Activated CD4-positive, alpha-beta T cell treated with anti-CD3 and anti-CD28 coated beads for 24 hours (primary cell): ENCODE measurements at places on chromosomes 16 and 17.
A peak's percentile ranks its signal among the peaks of the same experiment; 100 is the strongest.

- no peak for DNase-seq
Measured at GRCh38 chr16:68022278-68022727, 729 bp downstream of the DDX28 start.

DNA sequence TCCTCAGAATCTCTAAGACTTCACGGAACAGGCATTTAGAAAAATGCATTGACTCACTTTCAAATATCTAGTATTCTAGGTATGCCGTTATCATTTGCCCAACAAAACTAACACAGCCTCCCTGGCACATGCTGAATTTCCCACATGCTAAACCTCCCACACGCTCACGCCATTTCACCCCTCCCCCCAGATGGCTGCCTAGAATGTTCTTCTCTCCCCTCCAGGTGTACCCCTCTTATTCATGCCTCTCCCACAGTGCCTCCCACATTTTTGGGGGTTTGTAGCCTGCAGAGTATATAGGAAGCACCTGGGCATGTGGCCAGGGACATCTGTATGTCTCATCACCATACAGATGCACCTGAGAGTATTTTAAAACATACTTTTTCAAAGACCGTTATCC, 38.2 kb upstream of the ICAM2 start:
- DNase-seq, result no peak

- no peak for DNase-seq
Measured at GRCh38 chr17:21100636-21101035, 26.1 kb upstream of the DHRS7B start.

DNA sequence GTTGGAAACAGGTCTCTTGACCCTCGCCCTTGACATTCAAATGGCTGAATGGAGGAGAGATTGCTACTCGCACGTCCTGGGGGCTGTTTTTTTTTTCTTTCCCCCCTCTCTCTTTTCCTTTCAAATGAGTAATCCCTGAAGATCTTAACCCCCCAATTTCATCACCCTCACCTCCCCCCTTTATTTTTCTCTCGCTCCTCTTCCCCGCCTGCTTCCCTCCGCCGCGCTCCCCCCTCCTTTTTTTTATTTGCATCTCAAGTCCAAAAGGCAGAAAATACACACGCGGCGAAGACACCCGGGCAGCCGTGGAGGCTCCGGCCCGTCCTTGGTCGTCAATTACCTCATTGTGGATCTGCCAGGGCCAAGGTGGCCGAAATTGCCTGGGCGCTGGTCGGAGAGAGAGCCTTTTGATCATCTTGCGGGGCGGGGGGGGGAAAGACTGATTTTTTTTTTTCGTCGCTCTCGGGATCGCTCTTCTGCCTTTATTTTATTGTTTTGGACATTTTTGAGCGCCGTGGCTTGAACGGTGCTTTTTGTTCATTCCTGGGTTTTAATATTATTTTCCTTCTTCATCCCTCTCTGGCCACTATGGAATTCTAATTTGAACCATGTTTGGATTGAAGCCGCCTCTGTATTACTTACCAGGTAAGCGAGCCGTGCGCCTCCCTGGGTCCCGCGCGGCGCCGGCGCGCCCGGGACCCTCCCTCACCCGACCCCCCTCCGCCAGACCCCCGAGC, 57.2 kb upstream of the GSE1 start:
- DNase-seq, result no peak

- no peak for DNase-seq
Measured at GRCh38 chr17:859824-860195, 77.7 kb downstream of the MRM3 start.

DNA sequence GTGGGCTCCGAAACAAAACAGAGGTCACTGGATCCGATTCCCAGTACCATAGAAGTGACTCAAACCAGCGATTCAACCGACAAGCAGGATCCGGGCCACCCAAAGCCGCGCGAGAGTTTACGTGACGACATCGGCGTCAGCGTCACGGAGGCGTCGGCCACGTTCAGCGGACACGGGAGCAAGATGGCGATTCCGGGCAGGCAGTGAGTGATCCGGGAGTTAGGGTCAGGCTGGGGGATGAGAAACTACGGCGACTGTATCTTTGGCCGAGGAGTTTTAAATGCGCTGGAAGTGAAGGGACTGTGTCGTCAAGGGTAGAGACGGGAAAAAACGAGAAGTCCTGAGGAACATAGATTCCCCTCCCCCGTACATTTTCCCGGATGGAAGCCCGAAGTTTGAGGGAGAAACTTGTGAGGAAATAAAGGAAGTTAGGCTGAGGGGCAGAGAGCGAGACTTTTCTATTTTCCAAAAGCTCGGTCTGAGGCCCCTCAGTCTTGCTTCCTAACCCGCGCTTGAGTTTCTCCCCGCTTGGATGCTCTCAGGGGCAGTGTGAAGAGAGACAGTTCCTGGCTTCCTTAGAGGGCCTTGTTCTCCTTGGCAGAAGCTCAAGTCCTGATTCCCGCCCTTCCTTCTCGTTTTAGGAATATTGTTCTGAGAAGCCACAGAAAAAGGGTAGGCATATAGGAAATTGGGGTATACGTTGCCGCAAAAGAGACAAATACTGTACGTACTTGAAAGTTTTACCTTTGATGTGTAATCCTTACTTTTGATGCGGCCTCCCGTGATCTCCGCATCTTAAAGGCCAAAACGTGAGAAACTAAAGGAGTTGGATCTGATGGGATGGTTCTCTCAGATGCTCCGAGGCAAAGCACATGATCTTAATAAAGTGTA, at the start of gene NSRP1:
NSRP1 (plus strand) TSS at position 156 of the 891 bp plus-strand sequence; CDS start at position 184, 28 bp downstream.
- DNase-seq, result peak; percentile 80

DNA sequence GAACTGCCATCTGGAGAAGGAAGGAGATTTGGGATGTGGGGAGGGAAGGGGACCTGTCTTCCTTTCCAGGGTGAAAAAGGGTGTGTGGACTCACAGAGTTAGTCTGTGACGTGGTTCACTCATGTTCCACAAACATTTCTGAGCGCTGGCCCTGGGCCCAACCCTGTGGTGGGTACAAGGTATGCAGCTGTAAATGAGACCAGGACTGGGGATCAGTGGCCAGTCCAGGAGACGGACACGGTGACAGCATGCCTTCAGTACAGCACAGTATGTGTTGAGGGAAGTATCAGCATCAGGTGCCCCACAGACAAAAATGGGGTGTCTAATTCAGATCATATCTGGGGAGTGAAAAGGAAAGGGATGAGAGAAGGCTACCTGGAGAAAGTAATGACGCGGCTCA, 5.5 kb upstream of the EPX start:
- DNase-seq, result no peak

DNA sequence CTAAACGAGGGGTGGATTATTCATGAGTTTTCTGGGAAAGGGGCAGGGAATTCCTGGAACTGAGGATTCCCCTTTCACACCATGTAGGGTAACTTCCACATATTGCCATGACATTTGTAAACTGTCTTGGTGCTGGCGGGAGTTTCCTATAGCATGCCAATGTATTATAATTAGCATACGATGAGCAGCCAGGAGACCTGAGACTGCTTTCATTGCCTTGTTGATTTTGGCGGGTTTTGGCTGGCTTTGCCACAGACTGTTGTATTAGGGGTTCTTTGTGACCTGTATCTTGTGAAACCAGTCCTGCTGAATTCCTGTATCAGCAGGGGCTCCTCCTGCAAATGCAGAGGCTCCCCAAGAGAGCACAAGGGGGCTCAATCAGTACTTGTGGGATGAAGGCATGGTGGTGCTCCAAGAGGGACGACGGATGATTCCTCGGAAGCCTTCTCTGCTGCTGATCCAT, 104.4 kb upstream of the CACNG5 start:
- DNase-seq, result no peak

GRCh38 chr16:65409510-65409909, 287.6 kb upstream of the CDH11 start:
- no peak for DNase-seq

GRCh38 chr16:49130397-49130796, 151.2 kb downstream of the CBLN1 start:
- no peak for DNase-seq

- DNase-seq, result no peak
Measured at GRCh38 chr17:39195568-39196160, 1.8 kb downstream of the CACNB1 start.

DNA sequence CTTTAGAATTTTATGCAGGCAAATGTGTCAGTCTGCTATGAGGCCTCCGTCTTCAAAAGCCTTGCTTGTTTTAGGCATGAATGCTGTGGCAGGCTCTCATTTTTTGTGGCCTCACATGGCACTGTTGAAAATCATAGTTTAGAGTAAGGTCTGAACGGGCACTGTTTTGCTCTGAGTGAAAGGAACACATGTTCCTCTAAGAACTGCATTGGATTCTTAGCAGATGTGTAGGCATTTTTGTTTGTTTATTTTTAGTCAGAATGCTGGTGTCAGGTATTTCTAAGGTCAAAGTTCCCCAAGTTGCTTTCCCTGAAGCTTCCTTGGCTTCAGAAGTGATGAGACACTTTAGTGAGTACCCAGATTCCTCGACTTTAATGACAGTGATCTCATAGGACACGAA, 173.7 kb downstream of the HS3ST3B1 start:
- no peak for DNase-seq

DNA sequence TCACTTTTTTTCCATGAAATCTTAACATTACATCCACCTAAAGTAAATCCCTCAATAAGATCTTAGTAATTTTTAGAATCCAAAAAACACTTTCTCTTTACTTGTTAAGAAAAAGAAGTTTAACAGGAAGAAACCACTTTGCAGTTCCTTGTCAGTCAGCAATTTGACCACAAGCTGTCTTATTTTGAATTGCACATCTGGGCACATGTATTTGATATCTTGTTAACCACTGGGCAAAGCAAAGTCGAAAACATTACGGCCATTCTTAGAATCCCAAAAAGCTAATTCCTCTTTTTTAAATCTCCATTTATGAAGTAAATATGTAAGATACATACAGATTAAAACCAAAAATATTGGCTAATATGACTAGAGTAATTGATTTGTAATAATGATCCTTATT, 1.1 kb downstream of the ABCA10 start:
- no peak for DNase-seq

DNA sequence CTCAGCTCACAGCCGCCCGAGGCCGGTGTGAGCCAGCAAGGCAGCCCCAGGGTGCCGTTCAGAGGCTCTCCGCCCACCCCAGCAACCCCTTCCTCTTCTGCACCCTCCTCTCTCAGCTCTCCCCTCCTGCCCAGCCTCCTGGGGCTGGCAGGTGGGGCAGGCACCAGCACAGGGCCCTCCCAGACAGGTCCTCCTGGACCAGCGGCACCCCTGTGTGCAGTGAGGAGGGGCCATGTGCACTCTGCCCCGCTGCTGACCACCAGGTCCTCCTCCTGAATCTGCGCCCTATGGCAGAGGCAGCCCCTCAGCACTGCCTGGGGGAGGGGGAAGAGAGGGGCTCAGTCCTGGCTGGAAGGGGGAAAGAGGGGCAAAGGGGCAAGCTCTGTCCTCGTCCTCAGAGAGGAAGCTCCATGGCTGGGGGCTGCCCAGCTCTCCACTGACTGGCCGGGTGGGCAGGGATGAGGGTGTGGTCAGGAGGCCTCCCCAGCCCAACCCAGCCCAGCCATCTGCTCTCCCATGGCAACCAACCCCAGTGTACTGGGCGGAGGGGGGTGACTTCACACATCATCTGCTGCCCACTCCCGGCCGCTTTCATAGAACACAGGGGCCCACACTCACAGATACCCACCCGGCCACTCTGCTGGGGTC, 5.4 kb upstream of the BCAR1 start:
- no peak for DNase-seq

DNA sequence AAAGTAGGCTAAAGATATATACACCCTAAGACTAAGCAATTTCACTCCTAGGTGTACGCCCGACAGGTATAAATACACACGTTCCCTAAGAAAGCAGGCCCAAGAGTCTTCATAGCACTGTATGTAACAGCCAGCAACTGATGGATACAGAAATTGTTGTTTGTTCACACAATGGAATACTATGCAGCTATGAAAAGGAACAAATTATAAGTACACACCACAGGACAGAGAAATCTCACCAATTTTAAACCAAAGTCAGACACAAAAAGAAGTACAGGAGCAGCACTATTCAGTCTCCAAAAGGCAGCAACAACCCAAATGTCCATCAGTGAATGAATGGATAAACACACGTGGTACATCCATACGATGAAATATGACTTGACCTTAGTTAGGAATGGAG, 106.1 kb downstream of the LITAF start:
- DNase-seq, result no peak

DNA sequence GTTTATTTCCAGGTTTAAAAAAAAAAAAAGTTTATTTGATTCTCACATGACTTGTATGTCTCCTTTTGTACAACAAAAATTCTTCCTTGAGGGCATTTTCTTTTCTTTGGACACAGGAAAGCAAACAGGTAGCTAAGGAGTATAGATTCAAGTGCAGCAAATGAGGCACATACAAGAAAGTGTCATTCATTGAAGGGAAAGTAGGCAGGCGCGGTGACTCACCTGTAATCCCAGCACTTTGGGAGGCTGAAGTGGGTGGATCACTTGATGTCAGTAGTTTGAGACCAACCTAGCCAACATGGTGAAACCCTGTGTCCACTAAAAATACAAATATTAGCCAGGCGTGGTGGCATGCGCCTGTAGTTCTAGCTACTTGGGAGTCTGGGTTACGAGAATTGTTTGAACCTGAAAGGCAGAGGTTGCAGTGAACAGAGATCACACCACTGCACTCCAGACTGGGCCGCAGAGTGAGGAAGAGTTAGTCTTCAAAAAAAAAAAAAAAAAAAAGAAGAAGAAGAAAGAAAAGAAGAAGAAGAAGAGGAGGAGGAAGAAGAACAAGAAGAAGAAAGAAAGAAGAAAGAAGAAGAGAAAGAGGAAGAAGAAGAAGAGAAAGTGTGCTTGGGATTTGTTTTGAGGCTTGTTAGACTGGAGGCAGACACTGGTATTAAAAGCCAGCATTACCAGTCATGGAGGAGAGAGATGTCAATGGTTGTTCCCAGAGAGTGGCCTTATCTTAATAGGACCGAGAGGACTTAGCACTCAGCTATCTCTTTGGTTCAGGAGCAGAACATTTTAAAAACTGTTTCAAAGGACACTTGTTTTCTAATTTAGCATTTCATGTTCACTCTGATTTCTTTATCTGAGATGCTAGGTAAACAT, 19.7 kb downstream of the GINS3 start:
- DNase-seq, result no peak

DNA sequence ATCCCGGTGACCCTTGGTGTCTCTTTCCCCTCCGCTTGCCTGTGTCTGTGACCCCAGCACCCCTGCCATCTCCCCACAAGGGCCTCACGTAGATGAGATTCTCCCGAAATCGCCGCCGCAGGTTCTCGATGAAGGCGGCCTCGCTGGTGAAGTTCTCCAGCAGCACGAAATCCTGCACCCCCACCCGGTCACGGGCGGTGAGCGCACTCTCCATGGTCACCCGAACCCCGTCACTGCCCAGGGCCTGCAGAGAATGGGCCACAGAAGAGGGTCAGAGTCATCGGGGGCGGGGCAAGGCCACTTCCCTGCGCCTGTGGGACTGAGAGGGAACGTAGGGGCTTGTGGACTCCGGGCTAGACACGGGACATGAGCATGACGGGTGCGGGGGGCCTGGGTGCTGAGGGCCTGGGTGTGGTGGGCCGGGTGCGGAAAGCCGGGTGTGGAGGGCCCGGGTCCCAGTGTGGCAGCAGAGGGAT, 8.4 kb downstream of the MYO1C start:
- no peak for DNase-seq

DNA sequence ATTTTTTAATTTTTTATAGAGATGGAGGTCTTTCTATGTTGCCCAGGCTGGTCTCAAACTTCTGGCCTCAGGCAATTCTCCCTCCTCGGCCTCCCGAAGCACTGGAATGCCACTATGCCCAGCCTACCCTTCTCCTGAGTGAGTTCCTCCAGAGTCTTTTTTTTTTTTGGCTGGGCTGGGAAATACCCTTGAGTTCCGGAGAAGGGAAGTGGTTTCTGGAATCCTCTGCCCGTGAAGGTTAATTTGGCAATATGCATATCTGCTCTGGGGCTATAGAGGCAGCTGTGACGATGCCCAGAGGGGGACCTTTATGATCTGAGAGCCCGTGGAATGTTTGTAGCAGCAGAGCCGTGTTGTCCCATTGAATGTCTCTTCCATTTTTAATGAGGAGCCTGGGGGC, 217.5 kb downstream of the RBFOX1 start:
- DNase-seq, result no peak
